ENCODE measurements at places on chromosomes 12 and 14.

GRCh38 chr12:4148418-4149056 is 125.0 kb upstream of the CCND2 start:
- DNase-seq, result no peak

DNA sequence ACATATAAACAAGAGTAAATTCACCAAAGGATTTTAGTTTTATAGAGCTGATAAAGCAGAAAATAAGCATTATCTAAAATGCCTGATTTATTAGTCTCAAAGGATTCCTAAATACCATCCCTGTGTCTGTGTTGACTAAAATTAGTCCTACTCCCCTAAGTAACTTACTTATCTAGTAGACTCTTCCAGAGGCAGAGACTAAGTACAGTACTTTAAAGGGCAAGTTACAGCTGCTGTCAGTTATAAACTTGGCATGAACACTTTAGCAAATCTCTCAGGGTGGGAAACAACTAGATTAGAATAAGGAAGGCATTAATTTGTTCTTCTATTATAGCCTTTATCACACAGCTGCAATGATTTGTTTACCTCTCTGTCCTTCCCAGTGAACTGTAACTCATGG is 46.0 kb downstream of the ATP2B1 start:
- no peak for DNase-seq

DNA sequence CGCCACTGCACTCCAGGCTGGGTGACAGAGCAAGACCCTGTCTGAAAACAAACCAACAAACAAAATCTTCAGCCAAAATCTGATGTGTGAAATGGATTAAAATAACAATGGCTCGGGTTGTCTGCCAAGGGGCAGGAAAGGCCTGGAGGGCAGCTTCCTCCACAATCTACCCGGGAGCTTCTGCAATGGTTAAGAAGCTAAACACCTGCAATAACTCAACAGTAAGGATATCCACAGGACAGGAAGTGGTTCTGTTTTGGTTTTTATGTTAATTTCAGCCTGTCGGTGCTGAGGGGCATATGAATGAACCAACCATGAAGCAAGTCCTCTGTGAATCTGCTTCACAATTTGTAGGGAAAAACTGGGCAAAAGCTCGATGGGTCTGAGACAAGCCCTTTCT is 34.4 kb downstream of the RAD52 start:
- DNase-seq, result no peak

DNA sequence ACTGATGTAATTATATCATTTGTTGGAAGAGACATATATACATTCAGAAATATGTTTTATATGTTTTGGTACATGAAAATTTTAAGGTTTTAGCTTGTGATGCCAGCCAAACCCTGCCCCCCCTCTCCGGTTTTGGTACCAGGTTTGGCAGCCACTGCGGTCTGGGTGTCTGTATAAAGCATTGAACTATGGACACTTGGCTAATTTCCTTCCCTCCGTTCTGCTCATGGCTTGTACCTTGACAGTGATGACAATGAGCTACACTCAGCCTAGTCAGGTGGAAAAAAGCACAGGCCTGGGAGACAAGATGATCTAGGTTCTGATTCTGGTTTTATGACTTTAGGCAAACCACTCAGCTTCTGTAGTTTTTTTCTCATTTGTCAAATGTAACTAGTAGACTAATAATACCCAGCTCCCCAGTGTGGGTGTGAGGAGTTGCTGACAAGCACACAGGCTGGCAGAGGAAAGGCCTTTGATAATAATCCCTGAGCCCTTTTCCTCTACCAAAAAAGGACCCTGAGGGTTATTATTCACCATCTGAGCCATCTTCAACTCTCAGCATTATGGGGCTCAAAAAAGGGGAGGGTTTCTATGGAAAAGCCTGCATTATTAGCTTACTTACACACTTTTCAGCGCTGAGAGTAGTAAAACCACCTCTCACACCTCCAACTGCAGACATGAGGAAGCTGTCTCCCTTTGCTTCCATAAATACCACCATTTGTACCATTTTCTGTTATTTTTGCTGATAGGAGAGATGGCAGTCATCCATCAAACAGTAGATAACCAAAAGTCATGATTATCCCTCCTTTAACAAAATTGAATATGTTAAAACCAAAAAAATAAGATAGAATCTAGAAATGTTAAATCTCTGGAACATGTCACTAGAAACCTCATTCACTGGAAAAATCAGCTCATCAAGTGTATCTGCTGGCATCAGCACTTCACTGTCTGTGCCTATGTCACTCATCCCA is 76.3 kb upstream of the PSMC1 start:
- no peak for DNase-seq

- DNase-seq, result no peak
Measured at GRCh38 chr12:30268041-30268440, 427.6 kb downstream of the IPO8 start.

GRCh38 chr14:99260116-99260515 is 11.9 kb downstream of the BCL11B start:
- DNase-seq, result no peak

- DNase-seq, result no peak
Measured at GRCh38 chr14:100549834-100550625, 37.2 kb downstream of the BEGAIN start.

GRCh38 chr12:69388371-69388770 is 28.8 kb downstream of the YEATS4 start:
- DNase-seq, result peak; percentile 72

DNA sequence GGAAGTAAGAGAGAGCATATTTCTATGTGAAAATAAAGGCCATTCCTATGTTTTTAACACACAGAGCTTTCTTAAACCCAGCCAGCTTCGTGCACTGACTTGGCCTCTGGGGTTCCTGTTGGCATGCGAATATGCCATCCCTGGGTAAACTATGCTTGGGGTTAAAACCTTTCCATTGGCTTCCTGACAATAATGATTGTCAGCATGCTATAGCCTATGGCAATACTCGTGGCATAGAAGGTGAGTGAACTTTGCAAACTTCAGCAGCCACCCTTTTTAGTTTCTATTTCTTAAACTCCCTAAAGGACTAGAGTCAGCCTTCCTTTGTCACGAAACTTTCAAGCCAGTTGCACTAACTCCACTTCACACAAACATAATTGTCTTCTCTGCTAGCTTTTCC is 148.4 kb upstream of the RGS6 start:
- no peak for DNase-seq

DNA sequence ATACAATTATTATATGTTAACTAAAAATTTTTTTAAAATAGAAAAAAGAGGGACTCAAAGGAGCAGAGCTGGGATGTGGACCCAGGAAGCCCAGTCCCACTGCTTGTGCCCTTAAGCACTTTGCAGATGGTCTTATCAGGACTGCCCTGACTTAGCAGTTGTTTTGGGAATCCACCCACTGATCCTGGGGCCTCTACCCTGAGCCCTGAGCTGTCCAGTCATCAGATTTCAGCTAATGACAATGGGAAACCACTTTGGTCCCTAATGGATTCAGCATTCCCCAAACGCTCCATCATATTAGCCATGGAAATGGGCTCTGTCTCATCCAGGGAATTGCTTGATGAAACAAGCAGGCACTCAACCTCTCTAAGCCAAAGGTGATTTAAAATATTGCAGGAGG is 22.5 kb upstream of the WSCD2 start:
- no peak for DNase-seq

- DNase-seq, result no peak
Measured at GRCh38 chr14:93306812-93307211, 26.0 kb downstream of the BTBD7 start.

GRCh38 chr12:132555686-132556085 is 54.7 kb downstream of the LRCOL1 start:
- DNase-seq, result no peak
